Left kidney (tissue), 8 donors: ENCODE measurements at places on chromosomes 2 and 18. TPM values are rescaled to one million over a fixed set of nuclear protein-coding genes. Genes with fewer than 3 reads are reported as not detected.

- no peak for DNase-seq
These were observed 72.5 kb upstream of the CYP1B1 start for GRCh38 chr2:38148501-38148900.

Gene HAAO
- polyA plus RNA-seq: 38.9 TPM

Gene PCARE
- polyA plus RNA-seq: 0.43 TPM

DNA sequence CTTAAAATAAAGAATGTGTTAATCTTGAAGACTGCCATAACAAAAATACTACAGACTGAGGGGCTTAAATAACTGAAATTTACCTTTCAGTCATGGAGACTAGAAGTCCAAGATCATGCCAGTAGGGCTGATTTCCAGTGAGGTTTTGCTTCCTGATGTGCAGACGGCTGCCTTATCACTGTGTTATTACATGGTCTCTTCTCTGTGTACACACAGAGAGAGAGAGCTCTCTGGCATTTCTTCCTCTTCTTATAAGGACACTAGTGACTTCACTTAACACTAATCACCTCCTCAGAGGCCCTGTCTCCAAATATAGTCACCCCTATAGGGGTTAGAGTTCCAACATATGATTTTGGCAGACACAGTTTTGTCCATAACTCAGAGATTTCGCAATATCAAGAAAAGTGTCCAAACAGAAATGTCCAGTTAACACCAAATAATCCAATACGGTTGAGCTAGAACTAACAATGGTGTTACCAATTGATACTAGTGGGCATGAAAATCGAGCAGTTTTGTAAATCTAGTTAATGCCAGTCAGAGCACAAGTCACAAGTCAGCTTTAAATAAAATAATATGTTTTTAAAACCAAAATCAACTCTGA lies 399.8 kb downstream of the ADCYAP1 start:
- no peak for DNase-seq

DNA sequence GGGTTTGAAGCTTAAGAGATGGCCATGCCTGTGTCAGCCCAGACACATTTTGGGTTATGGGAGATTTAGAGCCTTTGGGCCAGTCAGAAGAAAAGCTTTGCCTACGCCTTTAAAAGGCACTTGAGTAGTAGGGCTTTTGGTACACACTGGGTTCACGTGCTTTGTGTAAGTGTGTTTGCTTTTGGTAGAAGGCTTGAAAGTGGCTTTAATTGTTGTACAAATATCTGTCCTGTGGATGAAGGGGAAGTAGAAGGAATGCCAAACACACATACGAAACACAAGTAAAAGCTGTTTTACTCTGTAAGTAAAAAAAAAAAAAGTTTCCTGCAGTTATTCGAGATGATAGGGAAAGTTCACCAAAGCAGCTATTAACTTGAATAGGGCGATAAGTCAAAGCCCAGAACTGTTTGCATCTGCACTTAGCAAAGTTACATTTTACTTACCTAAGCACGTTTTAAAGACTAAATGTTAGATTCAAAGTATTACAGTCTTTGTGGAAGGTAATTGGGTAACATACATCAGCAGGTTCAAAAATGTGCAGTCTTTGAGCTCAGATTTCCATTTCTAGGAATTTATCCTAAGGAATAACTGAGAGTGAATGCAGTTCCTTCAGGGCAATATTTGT lies 75.4 kb downstream of the STK25 start:
- DNase-seq: no peak

Gene MROH2A
- 0.28 TPM for polyA plus RNA-seq

Gene GPBAR1
- 1.2 TPM for polyA plus RNA-seq

Gene VWC2L
- 0.18 TPM for polyA plus RNA-seq

DNA sequence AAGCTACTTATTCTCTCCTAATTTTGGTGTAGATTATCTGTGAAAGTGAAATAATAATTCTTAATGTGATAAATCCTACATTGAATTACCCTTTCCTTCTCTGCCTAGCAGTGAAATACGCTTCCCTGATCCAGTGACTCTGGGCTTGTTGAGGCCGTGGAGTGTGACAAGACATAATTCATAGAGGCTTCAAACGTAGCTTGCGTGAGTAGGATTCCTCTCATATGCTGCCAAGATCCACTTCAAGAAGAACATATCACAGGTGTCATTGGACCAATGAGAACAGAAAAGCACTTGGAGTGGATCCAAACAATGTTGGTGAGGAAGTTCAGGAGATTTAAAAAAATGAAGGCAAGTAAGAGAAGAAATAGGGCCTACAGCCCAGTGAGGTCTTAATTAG lies 221.3 kb upstream of the TMEFF2 start:
- no peak for DNase-seq

DNA sequence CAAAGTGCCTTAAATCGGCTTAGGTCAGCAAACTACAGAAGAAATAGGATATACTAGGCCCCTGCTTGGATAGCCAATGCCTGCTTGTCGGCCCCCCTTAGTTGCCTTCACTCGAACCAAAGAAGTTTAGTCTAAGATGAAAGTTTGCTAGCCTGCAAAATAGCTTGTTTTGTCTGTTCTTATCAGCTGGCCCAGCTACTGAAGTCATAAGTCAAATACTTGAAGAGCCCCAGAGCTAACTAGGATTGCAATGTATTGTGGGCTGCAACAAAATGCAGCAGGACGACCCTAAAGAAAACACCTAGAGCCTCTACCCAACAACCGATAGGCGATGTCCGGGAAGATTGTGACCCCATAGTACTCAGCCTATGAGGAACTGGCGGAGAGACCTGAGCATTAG lies 183.5 kb upstream of the HS6ST1 start:
- no peak for DNase-seq
